Stimulated activated CD8-positive, alpha-beta memory T cell treated with anti-CD3 and anti-CD28 coated beads, Interleukin-4, amount 100 ng/mL, for 1 hour (primary cell): ENCODE measurements at places on chromosomes 16 and 17.

- no peak for DNase-seq
Observed at GRCh38 chr17:77485089-77485833, 344.5 kb downstream of the SEC14L1 start.

- DNase-seq, result no peak
Observed at GRCh38 chr16:22786691-22787090, 27.3 kb upstream of the HS3ST2 start.

DNA sequence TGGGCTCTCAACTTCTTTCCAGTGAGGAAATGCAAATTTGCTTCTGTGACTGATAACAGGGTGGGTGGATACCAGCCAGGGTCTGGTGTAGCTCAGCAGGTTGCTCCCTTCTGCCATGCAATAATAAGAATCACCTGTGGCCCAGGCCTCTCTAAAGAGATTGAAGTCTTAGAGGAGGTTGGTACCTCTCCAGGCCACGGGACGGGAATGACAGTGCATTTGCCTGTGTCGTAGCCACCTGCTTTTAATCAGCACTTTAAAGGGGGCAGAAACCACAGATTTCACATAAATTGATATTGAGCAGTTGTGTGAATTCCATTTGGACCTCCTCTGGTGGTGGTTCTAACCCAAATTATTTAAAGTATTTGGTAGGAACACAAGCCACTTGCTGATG is 246.9 kb downstream of the PRKCA start:
- DNase-seq, result no peak

DNA sequence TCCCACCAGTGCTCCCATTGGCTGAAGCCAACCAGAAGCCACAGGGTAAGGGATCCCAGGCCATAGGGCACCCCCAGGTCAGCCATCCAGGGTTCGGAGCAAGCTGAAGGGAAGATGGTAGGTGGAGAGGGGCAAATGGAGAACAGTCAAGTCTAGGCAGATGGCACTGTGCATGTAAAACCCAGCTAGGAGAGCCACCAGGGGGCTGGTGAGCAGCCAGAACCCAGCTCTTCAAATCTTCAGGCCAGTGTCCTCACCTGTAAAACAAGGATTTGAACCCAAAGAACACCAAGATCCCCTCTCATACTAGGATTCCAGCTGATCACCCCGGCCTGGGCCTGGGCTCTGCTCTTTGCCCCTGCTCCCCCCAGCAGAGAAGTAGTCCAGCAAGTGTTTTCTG is 43.5 kb downstream of the GINS3 start:
- DNase-seq, result no peak

GRCh38 chr17:56770427-56770826 is 63.3 kb downstream of the C17orf67 start:
- no peak for DNase-seq

DNA sequence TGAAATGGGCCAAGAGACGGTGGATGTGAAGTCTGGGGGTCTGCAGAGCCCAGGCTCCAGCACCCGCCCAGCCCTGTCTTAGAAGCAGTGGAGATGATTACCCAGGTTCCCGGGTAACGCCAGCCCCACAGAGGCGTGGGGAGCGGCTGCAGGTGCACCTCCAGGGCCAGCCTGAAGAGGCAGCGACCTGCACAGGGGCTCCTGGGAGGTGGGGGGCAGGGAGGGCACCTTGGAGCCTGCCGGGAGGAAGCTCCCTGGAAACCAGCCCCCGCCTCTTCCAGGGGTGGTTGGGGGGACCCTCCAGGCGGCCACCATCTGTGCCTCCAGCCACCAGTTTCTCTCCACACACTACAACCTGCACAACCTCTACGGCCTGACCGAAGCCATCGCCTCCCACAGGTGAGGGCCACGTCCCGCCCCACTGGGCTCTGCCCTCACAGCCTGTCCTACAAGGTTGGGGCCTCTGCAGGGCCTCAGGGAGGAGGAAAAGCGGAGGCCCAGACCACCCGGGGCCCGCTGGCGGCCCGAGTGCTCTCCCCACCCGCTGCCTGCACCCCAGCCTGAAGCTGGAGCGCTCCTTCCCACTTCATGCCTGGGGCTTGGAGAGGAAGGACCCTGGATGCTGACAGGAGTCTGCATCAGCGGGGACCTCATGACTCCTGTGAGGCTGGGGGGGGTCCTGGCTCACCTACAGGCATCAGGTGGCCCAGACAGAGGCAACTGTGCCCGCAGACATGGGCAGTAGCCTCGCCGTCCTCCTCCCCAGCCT is 10.5 kb downstream of the GAA start:
- no peak for DNase-seq

GRCh38 chr17:35432176-35433074 is at the start of gene SLFN12:
SLFN12 (minus strand) TSS chr17:35432500; CDS start chr17:35423028, 9,472 bp downstream.
- no peak for DNase-seq

- no peak for DNase-seq
Observed at GRCh38 chr17:48122665-48123045, 15.1 kb downstream of the SNX11 start.

- DNase-seq, result no peak
Observed at GRCh38 chr16:56481468-56482122, 30.2 kb downstream of the OGFOD1 start.

DNA sequence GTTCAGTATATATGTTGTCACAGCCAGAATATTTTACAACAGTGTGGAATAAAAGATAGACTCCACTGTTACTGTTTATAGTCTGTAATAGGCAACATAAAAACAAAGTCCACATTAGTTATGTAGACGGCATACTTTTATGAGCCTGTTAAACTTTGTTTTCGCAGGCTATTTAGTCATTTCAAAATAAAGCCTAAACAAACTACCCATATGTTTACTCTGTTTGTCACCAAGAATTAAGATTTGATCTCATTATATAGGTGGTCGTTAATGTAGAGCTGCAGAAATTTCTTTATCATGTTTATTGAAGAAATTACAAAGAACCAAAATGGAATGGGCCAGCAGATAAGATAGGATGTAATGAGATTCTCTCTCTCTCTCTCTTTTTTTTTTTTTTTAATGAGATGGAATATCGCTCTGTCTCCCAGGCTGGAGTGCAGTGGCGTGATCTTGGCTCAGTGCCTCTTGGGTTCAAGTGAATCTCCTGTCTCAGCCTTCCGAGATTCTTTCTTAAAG is 943.8 kb upstream of the SOX9 start:
- DNase-seq, result no peak

GRCh38 chr16:57289391-57290257 is 5.2 kb upstream of the PLLP start:
- no peak for DNase-seq

DNA sequence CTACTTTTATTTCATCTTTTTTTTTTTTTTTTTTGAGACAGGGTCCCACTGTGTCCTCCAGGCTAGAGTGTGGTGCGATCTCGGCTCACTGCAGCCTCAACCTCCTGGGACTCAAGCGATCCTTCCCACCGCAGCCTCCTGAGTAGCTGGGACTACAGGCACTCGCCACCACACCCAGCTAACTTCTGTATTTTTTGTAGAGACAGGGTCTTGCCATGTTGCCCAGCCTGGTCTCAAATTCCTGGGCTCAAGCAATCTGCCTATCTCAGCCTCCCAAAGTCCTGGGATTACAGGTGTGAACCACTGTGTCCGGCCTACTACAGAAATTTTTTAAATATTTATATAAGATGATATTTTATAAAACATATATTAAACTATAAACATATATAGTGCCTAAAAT is 4.8 kb downstream of the MYO18A start:
- no peak for DNase-seq

GRCh38 chr17:247767-248166 is 66.3 kb upstream of the DOC2B start:
- DNase-seq, result no peak

- DNase-seq, result no peak
Observed at GRCh38 chr17:63538693-63539595, 11.3 kb upstream of the DCAF7 start.

DNA sequence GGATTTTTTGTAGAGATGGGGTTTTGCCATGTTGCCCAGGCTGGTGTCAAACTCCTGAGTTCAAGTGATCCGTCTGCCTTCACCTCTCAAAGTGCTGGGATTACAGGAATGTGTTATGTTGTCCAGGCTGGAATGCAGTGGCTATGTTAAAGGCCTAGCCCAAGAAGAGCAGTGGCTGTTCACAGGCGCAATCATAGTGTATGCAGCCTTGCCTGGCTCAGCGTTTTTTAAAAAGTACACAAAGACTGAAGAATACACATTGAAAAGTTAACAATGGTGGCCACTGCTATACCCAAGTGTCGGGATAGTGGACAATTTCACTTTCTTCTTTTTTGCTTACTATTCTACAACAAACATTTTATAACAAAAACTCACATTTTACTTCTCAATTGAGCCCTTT is 7.0 kb downstream of the DERL2 start:
- no peak for DNase-seq

DNA sequence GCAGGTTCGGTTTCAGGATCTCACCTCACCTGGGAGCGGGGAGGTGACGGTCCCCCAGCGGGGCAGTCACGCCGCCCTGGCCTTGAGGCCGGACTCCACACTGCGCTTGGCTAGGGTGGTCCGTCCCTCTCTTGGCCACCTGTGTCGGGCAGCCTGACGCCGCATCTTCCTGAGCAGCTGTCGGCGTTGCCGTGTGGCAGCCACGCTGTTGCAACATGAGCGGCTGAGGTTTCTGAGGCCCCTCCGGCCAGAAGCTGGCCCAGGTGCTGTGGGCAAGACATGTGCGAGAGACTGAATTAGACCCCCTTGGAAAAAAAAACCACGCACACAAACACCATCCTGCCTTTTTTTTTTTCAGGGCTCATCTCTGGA is 49.2 kb downstream of the IRF8 start:
- DNase-seq, result no peak

- DNase-seq, result no peak
Observed at GRCh38 chr17:11495613-11496012, 102.7 kb upstream of the DNAH9 start.

DNA sequence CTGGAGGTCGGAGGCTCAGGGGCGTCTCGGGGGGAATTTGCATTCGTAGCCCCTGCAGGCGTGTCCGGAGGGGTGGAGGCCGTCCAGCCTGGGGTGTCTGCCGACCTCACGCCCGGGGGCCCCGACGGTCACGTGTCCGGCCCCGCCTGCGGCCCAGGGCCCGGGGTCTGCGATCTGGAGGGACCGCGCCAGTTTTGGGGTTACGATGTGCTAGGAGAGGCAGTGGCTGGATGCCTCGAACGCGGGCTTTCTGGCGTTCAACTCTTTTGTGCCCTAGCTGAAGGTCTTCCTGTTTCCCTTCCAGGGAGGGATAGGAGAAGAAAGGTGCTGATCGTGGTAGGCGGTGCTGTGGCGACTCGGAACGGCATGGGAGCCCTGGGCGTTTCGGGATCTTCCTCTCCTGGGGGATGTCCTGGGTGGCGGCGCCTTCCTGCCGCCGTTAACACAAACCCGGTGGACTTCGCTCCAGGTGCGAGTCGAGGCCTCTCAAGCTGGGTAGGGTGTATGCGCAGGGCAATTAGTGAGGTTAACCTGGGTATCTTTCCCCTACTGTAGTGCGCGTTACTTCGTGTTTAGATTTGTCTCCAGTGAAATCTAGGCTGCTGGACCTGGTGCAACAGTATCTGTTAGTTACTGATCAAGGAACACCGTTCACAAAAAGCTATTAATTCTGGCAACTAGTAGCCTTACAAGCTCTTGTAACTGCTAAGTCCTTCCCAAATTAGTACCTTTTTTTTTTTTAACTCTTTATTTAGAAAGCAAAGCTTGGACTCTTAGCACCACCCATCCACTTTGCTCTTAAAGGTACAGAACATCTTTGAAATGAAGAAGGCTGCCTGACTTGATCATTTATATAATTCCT is 1.3 kb downstream of the AKAP1 start:
- no peak for DNase-seq

DNA sequence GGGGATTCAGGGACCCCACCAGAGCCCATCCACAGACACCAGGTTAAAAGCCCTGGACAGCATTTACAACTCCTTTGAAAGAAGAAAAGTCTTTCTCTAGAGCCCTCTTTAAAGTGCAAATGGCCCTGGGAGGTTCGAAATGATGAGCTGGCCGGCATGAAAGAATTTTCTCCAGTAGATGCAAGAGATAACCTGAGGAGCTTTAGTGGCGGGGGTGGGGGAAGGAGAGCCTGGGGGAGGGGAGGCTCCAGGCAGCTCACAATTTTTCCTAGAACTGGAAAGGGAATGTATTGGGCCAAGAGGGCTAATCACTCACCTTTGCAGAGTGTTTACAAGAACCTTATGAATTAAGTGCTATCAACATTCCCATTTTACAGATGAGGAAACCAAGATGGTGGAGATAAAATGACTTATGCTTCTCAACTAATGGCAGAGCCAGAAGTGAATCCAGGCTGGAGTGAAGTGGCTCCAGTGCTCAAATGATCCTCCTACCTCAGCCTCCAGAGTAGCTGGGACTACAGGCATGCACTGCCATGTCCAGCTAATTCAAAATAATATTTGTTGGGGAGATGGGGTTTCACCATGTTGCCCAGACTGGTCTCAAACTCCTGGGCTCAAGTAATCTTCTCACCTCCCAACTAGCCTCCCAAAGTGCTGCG is 4.2 kb upstream of the CDH1 start:
- DNase-seq, result no peak

- DNase-seq, result no peak
Observed at GRCh38 chr16:50613281-50613963, 65.2 kb downstream of the NKD1 start.

DNA sequence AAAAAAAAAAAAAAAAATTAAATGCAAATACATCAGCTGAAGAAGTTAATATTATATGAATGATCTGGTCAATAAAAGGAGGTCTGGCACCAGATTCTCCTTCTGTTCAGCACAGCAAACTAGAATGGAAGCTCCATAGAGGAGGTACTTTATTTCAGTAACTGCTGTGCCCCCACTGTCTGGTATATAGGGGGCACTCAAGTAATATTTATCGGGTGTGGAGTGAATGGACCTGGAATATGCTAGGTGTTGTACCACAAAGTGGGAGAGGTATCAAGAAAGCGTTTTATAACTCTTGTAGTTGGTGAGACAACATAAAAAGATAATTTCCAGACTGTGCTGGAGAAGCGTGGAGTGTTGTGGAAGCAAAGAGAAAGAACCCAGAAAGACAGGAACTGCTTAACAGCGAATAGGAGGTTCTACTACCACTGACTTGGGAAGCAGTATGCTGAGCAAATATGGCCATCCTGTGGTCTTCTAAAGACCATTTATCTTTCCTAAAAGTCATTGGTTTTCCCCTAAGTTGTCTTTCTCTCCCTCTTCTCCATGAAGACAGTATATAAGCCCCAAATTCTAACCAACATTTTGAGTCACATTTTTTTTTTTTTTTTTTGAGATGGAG is 12.2 kb upstream of the PRKCA start:
- DNase-seq, result no peak

- DNase-seq, result no peak
Observed at GRCh38 chr17:1865252-1866037, 35.6 kb downstream of the RPA1 start.

- DNase-seq, result no peak
Observed at GRCh38 chr16:228151-228851, 948 bp downstream of the LUC7L start.

- no peak for DNase-seq
Observed at GRCh38 chr17:29840884-29841283, 89.1 kb downstream of the SSH2 start.

- DNase-seq, result no peak
Observed at GRCh38 chr16:67449336-67449735, 18.4 kb downstream of the HSD11B2 start.

- no peak for DNase-seq
Observed at GRCh38 chr16:11071829-11072228, 127.5 kb downstream of the CLEC16A start.

GRCh38 chr16:31198207-31198882 is 4.2 kb downstream of the PYCARD start:
- DNase-seq, result no peak

GRCh38 chr17:3903881-3904290 is 11.0 kb upstream of the CAMKK1 start:
- DNase-seq, result no peak

- no peak for DNase-seq
Observed at GRCh38 chr16:76796416-76796815, 394.6 kb upstream of the MON1B start.
